Ovary (tissue), 10 donors: ENCODE measurements at places on chromosomes 6 and 20. TPM values are rescaled to one million over a fixed set of nuclear protein-coding genes. Genes with fewer than 3 reads are reported as not detected.

Gene SLC35F1
- polyA plus RNA-seq = 0.10 TPM

DNA sequence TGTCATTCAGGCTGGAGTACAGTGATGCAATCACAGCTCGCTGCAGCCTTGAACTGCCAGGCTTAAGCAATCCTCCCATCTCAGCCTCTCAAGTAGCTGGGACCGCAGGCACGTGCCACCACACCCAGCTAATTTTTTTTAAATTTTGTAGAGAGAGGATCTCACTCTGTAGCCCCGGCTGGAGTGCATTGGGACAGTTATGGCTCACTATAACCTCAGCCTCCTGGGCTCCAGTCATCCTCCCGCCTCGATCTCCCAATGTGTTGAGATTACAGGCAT lies 86.5 kb downstream of the SERAC1 start:
- no peak overlapping the region for H3K27ac ChIP-seq
- DNase-seq = no peak
- H3K4me1 ChIP-seq = peaks cover 5% of the 10 kb centered on the region
- no peak overlapping the region for H3K4me3 ChIP-seq

- H3K4me3 ChIP-seq = no peak overlapping the region
- H3K4me1 ChIP-seq = no peaks in the 10 kb centered on the region
- no peaks in the 10 kb centered on the region for H3K27me3 ChIP-seq
- no peak overlapping the region for H3K27ac ChIP-seq
Observed at GRCh38 chr6:72661411-72661810, 39.5 kb downstream of the KCNQ5 start.

- H3K4me3 ChIP-seq = no peak overlapping the region
- H3K36me3 ChIP-seq = no peaks in the 10 kb centered on the region
- no peak for DNase-seq
- H3K27ac ChIP-seq = no peak overlapping the region
Observed at GRCh38 chr6:132607544-132608233, 16.4 kb downstream of the TAAR2 start.

Gene CPNE5
- polyA plus RNA-seq = 1.8 TPM

GRCh38 chr20:37327748-37328147 lies 18.2 kb upstream of the SRC start:
- H3K4me1 ChIP-seq = peaks cover 5% of the 10 kb centered on the region
- H3K27ac ChIP-seq = peak overlapping the region; percentile 47
- no peaks in the 10 kb centered on the region for H3K36me3 ChIP-seq
- peak; percentile 85 for DNase-seq
- no peak overlapping the region for H3K4me3 ChIP-seq

- no peak overlapping the region for H3K27ac ChIP-seq
- H3K27me3 ChIP-seq = no peaks in the 10 kb centered on the region
- no peaks in the 10 kb centered on the region for H3K4me1 ChIP-seq
- DNase-seq = no peak
- no peak overlapping the region for H3K4me3 ChIP-seq
- H3K36me3 ChIP-seq = no peaks in the 10 kb centered on the region
Observed at GRCh38 chr20:45518282-45518681, 2.9 kb upstream of the SPINT3 start.

Gene TGM2
- 74.6 TPM for polyA plus RNA-seq

GRCh38 chr20:43827940-43828562 lies 86.6 kb upstream of the TOX2 start:
- H3K36me3 ChIP-seq = no peaks in the 10 kb centered on the region
- H3K4me1 ChIP-seq = no peaks in the 10 kb centered on the region
- no peak for DNase-seq
- H3K4me3 ChIP-seq = no peak overlapping the region

DNA sequence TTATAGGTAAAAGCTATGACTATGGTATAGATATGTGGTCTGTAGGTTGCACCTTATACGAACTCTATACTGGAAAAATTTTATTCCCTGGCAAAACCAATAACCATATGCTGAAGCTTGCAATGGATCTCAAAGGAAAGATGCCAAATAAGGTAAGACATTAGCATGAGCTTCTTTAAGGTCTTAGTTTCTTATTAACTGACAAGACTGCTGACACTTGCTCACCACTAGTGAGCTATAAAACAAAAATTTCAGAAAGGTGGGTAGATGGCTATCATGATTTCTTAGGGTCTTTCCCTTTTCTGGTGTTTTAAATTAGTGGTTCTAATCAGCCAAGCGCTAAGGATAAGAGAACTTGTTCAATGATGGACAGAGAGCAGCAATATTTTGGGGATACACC lies 21.9 kb downstream of the FAM217A start:
- H3K27ac ChIP-seq = no peak overlapping the region
- H3K4me3 ChIP-seq = no peak overlapping the region
- no peaks in the 10 kb centered on the region for H3K27me3 ChIP-seq
- no peak for DNase-seq
- H3K4me1 ChIP-seq = no peaks in the 10 kb centered on the region
- H3K36me3 ChIP-seq = no peaks in the 10 kb centered on the region

- DNase-seq = no peak
- no peak overlapping the region for H3K4me3 ChIP-seq
- H3K27me3 ChIP-seq = no peaks in the 10 kb centered on the region
- H3K27ac ChIP-seq = peak overlapping the region; percentile 50
- peaks cover 12% of the 10 kb centered on the region for H3K4me1 ChIP-seq
- no peaks in the 10 kb centered on the region for H3K36me3 ChIP-seq
Observed at GRCh38 chr6:112407101-112407590, 60.0 kb downstream of the RFPL4B start.

Gene LINC00237
- not detected for polyA plus RNA-seq

GRCh38 chr20:53016534-53017042 lies 44.4 kb downstream of the TSHZ2 start:
- H3K4me1 ChIP-seq = peaks cover 8% of the 10 kb centered on the region
- no peak overlapping the region for H3K4me3 ChIP-seq
- H3K36me3 ChIP-seq = no peaks in the 10 kb centered on the region

- H3K36me3 ChIP-seq = no peaks in the 10 kb centered on the region
- H3K4me3 ChIP-seq = no peak overlapping the region
- no peak overlapping the region for H3K27ac ChIP-seq
- DNase-seq = no peak
- no peaks in the 10 kb centered on the region for H3K27me3 ChIP-seq
Observed at GRCh38 chr6:12331951-12332749, 42.0 kb downstream of the EDN1 start.

- peaks cover 4% of the 10 kb centered on the region for H3K4me1 ChIP-seq
- no peaks in the 10 kb centered on the region for H3K27me3 ChIP-seq
- no peaks in the 10 kb centered on the region for H3K36me3 ChIP-seq
- no peak overlapping the region for H3K27ac ChIP-seq
Observed at GRCh38 chr20:45016089-45016671, 49.9 kb downstream of the STK4 start.

DNA sequence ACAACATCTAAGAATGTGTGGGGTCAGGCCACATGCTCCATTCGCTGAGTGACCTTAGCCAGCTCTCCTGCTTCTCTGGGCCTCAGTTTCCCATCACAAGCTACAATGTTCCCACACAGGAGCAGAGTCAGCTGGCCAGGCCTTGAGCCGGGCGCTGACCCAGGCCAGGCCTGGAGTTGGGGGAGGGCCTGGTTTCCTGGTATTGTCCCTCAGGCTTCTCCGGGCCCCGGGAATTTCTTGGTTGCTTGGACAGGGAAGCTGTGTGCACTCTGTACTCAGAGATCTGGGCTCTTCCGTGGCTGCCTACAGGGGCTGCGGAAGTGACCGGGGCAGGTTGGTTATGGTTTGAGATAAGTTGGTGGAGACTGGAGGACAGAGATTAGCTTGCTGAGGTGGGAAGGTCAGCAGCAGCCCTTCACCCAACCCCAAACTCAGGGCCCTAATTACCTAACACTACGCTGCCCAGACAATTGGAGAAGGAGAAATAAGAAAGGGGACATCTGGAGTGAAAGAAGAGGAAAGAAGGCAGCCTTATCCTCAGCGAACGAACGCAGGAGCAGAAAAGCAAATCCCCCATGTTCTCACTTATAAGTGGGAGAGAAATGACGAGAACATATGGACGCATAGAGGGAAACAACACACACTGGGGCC lies 6.2 kb downstream of the TGM2 start:
- H3K27me3 ChIP-seq = no peaks in the 10 kb centered on the region
- no peak for DNase-seq
- H3K27ac ChIP-seq = no peak overlapping the region
- no peaks in the 10 kb centered on the region for H3K4me1 ChIP-seq
- no peak overlapping the region for H3K4me3 ChIP-seq

GRCh38 chr6:89242574-89243330 lies 25.6 kb upstream of the GABRR1 start:
- H3K36me3 ChIP-seq = no peaks in the 10 kb centered on the region
- H3K4me1 ChIP-seq = no peaks in the 10 kb centered on the region
- H3K4me3 ChIP-seq = no peak overlapping the region

Gene CLPSL1
- polyA plus RNA-seq = not detected

DNA sequence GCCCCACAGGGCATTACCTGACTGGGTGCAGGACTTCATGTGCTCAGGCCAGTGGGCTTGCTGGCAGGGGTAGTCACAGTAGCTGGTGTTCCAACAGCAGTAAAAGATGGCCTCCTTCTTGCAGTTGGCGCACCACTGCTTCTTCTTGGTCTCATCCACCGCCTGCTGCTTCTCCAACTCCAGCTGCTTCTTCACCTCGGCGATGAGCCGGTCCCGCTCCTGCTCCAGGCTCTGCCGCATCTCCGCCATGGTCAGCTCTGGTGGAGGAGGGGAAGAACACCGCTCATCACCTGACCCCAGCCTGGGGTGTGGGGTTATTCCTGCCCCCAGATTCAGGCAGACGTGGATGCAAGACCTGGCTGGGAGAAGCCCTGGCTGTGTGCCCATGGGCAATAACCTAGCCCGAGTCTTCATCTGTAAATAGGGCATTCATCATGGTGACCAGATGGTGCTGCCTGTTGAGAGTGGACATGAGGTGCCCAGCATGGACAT lies 132.2 kb downstream of the ZMYND8 start:
- no peak overlapping the region for H3K4me3 ChIP-seq
- no peak for DNase-seq
- no peak overlapping the region for H3K27ac ChIP-seq
- no peaks in the 10 kb centered on the region for H3K27me3 ChIP-seq

DNA sequence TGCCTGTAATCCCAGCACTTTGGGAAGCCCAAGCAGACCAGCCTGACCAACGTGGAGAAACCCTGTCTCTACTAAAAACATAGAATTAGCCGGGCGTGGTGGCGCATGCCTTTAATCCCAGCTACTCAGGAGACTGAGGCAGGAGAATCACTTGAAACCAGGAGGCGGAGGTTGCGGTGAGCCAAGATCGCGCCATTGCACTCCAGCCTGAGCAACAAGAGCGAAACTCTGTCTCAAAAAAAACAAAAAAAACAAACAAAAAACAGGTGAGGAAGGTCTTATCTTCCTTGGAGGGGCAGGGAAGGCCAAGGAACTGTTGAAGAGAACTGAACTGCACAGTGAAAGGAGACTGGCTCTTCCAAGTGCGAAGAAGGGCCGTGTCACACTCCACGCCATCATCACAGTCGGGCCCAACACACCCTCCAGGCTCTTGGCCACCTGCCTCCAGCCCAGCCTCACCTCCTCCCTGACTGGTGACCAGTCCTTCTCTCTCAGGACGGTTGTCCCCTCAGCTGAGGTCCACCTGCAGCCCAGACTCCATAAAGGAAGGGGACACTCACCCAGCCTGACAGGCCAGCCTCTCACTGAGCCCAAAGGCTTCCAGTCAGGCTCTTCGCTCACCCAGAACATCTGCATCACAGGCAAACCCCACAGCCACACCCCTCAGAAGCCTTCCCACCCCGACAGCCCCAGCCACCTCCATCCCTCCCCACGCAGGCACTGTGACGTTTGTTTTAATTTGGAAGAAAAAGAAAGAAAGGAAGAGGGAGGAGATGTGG lies 4.1 kb downstream of the ZC3H12D start:
- no peak overlapping the region for H3K4me3 ChIP-seq
- no peaks in the 10 kb centered on the region for H3K4me1 ChIP-seq
- no peak for DNase-seq
- H3K27me3 ChIP-seq = no peaks in the 10 kb centered on the region
- no peak overlapping the region for H3K27ac ChIP-seq

Gene RIN2
- 19.0 TPM for polyA plus RNA-seq

GRCh38 chr6:159090530-159091480 lies 46.0 kb upstream of the TAGAP start:
- H3K4me1 ChIP-seq = no peaks in the 10 kb centered on the region
- no peaks in the 10 kb centered on the region for H3K27me3 ChIP-seq
- no peak overlapping the region for H3K4me3 ChIP-seq

Gene PTPRT
- 0.01 TPM for polyA plus RNA-seq

- no peak for DNase-seq
- no peaks in the 10 kb centered on the region for H3K36me3 ChIP-seq
- H3K27me3 ChIP-seq = no peaks in the 10 kb centered on the region
- H3K4me1 ChIP-seq = peaks cover 2% of the 10 kb centered on the region
- H3K27ac ChIP-seq = no peak overlapping the region
- H3K4me3 ChIP-seq = no peak overlapping the region
Observed at GRCh38 chr6:137265561-137266308, 46.5 kb upstream of the IFNGR1 start.

DNA sequence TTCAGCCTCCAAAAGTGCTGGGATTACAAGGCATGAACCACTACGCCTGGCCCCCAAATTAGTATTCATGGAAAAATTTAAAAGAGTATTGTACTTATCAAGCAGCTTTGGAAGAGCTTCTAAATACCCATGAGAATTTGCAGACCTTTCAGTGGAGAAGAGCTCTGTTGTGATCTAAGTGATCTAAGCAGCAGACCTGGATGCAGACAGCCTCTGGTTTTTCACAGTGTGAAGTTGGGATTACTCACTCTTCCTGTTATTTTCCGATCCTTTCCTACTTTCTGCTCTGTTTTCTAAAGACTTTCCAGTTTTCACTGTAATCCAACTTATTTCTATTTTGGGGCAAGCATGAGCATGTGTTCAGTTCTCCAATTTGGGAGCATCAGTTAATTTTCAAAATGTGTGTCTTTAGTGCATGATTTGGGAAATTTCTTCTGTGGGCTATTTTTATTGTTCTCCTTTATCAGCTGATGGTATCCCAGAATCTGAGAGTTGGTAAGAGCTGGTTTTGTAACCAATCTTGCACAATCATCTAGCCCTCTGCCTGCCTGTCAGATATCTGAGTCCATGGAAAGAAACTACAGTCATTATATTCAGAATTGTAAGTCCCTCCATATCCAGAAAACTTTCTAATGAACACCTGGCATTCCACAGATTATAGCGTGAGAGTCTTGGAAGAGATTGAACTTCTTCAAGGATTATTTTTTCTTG lies 207.7 kb upstream of the DTNBP1 start:
- no peak overlapping the region for H3K4me3 ChIP-seq
- H3K36me3 ChIP-seq = no peaks in the 10 kb centered on the region
- H3K27ac ChIP-seq = no peak overlapping the region

DNA sequence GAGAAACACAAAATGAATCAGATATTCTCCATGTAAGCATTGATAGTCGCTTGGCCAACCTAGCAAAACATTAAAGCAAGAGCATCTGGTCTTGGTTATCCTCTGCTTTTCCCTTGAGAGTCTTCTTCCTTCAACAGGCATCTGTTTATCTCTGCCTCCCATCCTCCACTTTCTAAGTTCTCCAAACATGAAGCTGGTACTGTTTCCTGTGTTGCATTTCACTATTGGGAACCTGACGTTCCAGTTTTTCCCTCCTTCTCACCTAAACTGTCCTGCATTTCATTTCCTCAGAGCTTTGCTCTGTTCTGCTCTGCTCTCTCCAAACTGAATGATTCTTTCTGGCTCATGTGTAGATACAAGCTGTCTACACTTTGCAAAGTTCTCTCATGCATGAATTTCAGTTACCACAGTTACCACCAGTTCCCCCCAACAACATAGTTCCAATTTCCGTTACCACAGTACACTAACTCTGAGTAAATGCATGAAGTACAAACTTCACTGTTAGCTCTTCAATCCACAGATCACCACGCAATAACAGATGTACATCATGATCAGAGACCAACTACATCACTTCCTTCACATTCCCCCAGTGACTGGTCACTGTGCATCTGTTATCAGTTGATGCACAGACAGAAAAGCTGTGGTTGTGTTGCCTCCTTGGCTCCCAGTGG lies 86.7 kb upstream of the F13A1 start:
- no peak for DNase-seq
- H3K4me1 ChIP-seq = no peaks in the 10 kb centered on the region
- no peak overlapping the region for H3K4me3 ChIP-seq
- H3K27me3 ChIP-seq = no peaks in the 10 kb centered on the region
- H3K36me3 ChIP-seq = no peaks in the 10 kb centered on the region
- H3K27ac ChIP-seq = no peak overlapping the region
